ENCODE measurements at places on chromosomes 11 and 22. TPM values are rescaled to one million over a fixed set of nuclear protein-coding genes. Genes with fewer than 3 reads are reported as not detected.

Gene TIRAP
- total RNA-seq, result 2.2 TPM

Gene UBQLNL
- under 0.01 TPM for total RNA-seq

Gene OR4S1
- not detected for total RNA-seq

Gene TRIM48
- not detected for total RNA-seq

Gene SLC35E4
- total RNA-seq, result 20.7 TPM

Gene SLC29A2
- 0.28 TPM for total RNA-seq

Gene APOA5
- not detected for total RNA-seq

Gene MS4A4A
- not detected for total RNA-seq

Gene LMO1
- not detected for total RNA-seq

Gene LBHD1
- total RNA-seq, result 2.6 TPM

Gene YDJC
- 18.4 TPM for total RNA-seq

Gene WNT7B
- not detected for total RNA-seq

Gene KCNK7
- 0.18 TPM for total RNA-seq

Gene RIMBP3B
- total RNA-seq, result not detected

Gene OR10A5
- total RNA-seq, result not detected

Gene KIF18A
- 15.4 TPM for total RNA-seq

Gene A4GALT
- 8.5 TPM for total RNA-seq

Gene COX8A
- 309 TPM for total RNA-seq

Gene RPUSD4
- total RNA-seq, result 40.7 TPM

Gene C11orf86
- total RNA-seq, result not detected

Gene DBX1
- not detected for total RNA-seq

Gene KCNJ11
- total RNA-seq, result 0.18 TPM

Gene SERPIND1
- 0.66 TPM for total RNA-seq

Gene OR56A1
- not detected for total RNA-seq

Gene OR5P2
- total RNA-seq, result 0.09 TPM

Gene XPNPEP3
- total RNA-seq, result 8.0 TPM

Gene UBE2L3
- total RNA-seq, result 28.7 TPM

Gene CDC42EP1
- total RNA-seq, result 23.1 TPM

Gene GAL3ST1
- under 0.01 TPM for total RNA-seq

Gene C11orf91
- 0.38 TPM for total RNA-seq

Gene MAP6
- 0.27 TPM for total RNA-seq

Gene OR51F1
- total RNA-seq, result not detected

Gene TPBGL
- not detected for total RNA-seq

Gene SMIM35
- total RNA-seq, result not detected

Gene CNGA4
- not detected for total RNA-seq

Gene NNMT
- total RNA-seq, result 378 TPM

Gene FXYD6
- total RNA-seq, result not detected

Gene SESN3
- total RNA-seq, result 2.4 TPM

Gene PANX3
- not detected for total RNA-seq

Gene INS
- not detected for total RNA-seq

Gene MB
- not detected for total RNA-seq

Gene RFPL3
- total RNA-seq, result not detected

Gene DLG2
- 0.54 TPM for total RNA-seq

Data from endothelial cell of coronary artery (primary cell).